ENCODE measurements at places on chromosomes 5 and 9. TPM values are rescaled to one million over a fixed set of nuclear protein-coding genes. Genes with fewer than 3 reads are reported as not detected.
A peak's percentile ranks its signal among the peaks of the same experiment; 100 is the strongest.

DNA sequence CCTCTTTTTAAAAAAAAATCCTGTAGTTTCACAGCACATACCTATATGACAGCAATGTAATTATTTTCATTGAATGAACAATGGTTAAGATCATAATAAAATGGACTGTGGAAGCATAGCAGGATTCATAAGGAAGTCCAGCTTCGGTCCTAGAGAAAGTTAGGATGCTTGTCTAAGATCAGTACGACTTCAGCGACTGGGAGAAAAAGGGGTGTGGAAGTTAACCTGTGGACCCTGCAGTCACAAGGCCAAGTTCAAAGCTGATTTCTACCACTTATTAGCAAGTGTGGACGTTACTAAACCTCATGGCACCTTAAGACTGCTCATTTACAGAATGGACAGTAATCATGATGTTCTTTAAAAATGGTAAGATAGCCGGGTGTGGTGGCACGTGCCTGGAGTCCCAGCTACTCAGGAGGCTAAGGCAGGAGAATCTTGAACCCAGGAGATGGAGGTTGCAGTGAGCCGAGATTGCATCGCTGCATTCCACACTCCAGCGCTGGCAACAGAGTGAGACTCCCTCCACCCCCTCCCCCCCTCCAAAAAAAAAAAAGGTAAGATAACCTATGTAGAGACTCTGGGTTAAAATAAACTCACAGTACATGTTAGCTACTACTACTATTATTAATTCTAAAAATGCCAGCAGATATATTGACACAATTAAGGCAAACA is 71.6 kb upstream of the PCA3 start:
- no peak for DNase-seq

- DNase-seq: no peak
Observed at GRCh38 chr5:27191786-27192510, 153.6 kb upstream of the CDH9 start.

DNA sequence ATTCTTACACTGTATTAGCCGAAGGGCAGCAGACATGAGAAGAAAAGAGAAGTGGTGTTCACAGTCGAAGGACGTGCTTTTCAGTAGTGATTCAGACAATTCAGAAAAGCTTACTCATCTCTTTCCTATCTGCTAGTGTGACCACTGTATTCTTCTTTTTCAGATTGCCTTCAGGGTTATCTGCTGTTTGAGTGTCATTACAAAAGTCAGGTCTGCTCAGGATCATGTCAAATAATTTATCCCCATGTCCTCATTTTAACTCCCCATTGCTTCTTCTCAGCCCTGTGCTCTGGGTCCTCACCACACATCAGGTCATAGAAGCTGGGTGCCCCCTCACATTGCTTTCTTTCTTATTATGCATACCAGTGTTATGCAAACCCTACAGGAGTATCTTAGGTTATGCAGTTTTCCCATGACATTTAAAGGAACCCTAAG is 394.0 kb downstream of the CETN3 start:
- no peak for DNase-seq

GRCh38 chr5:167634432-167634831 is 657.0 kb upstream of the WWC1 start:
- DNase-seq: no peak

- no peak for DNase-seq
Observed at GRCh38 chr5:121967187-121967586, 5.4 kb downstream of the SRFBP1 start.

DNA sequence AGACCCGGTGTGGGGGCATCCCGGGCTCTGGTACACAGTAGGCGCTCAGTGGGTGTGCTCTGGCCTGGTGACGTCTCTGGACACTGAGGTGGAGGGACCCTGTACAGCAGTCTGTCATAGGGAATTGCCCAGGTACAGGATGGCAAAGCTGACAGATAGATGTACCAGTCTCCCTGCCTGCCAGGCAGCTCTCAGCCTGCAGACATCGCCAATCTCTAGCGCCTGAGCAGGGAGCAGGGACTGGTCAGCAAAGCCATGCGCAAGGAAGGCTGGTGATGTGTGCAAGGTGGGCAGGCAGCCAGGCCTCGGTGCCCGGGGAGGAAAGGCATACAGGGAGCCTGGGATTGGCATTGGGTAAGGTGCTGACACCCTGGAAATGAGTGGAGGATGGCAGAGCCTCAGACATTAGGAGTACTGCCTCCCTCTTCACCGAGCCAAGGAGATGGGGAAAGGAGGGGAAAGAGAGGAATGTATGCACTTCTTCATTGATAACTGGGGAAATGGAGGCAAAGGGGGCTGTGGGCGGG is 33.9 kb upstream of the BRD3 start:
- DNase-seq: no peak

DNA sequence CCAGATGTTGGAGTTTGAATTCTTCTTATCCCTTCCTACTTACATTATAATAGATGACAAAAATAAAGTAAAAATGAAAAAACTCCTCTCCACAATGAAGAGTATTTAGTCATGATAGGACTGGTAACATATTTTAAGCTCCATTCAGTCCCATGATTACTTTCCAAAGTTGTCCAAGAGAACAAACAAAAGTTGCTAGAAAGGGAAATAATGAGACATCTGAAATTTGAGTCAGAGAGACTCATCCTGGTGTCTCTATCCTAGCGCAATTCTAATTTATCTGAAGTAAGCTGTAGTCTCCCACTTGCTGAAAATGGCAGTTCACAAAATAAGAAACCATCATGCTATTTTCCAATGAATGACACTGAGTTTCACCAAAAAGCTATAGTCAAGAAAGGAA is 152.2 kb downstream of the BNC2 start:
- no peak for DNase-seq

DNA sequence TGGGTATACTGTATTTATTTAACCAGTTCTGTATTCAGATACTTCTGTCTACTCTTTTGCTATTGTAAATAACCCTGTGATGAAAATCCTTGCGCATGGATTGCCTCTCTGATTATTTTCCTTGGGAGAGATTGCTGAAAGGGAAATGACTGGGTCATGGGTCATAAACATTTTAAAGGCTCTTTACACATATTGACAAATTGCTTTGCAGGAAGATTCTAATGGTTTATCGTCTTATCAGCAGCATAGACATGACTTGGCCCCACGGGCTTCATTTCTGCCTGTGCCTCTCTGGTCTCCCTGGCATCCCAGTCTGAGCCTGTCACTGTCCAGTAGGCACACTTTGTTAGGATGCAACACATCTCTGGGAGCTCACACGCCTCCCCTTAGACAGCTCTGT is 52.3 kb downstream of the RGS3 start:
- no peak for DNase-seq

DNA sequence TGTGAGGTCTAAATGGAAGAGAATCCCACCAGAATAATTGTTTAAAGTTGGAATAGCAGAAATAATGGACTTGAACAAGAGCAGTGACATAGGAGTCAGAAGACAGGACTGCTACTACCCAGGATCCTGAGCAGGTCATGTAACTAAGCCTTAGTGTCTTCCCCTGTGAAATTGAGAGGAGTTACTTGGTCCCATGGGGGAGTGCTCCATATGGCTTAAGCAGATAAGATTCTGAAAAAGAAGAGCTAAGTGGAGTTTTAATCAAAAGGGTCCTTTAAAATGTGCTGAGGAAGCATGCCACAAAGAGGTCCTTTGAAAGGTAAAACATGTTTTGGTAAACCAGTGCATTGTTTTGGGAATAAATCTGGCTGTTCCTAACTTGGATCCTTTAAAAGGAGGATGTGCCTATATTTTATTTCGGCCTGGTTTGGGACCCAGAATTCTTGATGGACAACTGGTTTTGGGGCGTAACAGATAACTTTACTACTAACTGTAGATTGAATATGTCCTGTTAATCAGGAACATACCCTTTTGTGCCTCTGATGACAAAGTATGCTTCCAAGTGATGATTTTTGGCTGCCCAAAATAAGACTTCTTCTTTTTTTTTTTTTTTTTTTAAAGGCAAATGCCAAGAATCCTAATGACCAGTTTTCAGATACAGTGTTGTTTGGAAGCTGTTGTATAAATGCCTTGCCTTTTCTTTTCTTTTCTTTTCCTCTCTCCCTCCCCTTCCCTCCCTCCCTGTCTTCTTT is 5.7 kb downstream of the RCL1 start:
- DNase-seq: no peak

GRCh38 chr5:91374893-91375520 is 8.1 kb downstream of the ARRDC3 start:
- DNase-seq: no peak

GRCh38 chr5:113302120-113302519 is 132.7 kb downstream of the TSSK1B start:
- no peak for DNase-seq

- no peak for DNase-seq
Observed at GRCh38 chr9:4020755-4021296, 279.0 kb downstream of the GLIS3 start.

GRCh38 chr5:115544436-115545350 is at the start of gene FEM1C:
FEM1C (minus strand) TSS chr5:115544775; CDS start chr5:115543493, 1,282 bp downstream.
- peak; percentile 87 for DNase-seq

GRCh38 chr5:173812811-173813550 is 75.2 kb upstream of the CPEB4 start:
- no peak for DNase-seq

GRCh38 chr9:134128727-134129679 is 6.9 kb upstream of the WDR5 start:
- no peak for DNase-seq

DNA sequence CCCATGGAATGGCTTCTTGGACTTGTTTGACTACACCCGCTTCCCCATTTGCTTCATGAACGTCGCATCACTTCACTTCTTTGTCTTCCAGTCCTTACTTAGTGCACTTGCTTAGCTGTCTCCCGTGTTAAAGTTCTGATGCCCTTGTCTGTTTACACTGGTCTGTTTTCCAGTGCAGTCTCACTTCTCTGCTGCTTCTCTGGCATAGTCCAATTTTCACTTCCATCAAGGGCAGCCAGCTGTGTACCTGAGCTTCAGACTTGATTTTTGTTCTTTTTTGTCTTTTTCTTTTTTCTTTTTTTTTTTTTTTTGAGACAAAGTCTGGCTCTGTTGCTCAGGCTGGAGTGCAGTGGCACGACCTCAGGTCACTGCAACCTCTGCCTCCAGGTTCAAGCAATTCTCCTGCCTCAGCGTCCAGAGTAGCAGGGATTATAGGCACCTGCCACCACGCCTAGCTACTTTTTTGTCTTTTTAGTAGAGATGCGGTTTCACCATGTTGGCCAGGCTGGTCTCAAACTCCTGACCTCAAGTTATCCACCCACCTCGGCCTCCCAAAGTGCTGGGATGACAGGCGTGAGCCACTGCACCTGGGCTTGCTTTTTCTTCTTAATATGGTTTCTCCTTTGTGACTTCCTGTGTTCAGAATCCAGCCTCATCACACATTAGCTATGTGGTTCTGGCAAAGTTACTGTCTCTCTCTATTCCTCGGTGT is 75.4 kb downstream of the LRRC70 start:
- DNase-seq: no peak

DNA sequence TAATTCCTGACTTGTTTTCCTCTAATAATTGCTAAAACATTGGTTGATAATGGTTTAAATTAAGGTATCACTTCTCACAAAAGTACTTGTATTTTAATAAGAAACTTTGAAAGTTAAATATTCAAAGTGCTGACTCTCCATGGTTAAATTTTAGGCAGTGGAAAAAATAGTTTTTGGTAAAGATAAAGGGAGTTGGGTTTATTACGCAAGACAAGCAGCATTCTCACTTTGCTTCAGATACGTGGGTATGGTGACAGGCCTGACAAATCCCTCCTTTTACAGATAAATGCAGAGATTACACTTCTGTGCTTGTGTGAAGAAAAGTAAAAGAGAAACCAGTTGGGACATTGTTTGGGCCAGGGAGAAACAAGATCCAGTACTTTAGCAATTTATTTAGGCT is 14.5 kb upstream of the FAM170A start:
- no peak for DNase-seq

DNA sequence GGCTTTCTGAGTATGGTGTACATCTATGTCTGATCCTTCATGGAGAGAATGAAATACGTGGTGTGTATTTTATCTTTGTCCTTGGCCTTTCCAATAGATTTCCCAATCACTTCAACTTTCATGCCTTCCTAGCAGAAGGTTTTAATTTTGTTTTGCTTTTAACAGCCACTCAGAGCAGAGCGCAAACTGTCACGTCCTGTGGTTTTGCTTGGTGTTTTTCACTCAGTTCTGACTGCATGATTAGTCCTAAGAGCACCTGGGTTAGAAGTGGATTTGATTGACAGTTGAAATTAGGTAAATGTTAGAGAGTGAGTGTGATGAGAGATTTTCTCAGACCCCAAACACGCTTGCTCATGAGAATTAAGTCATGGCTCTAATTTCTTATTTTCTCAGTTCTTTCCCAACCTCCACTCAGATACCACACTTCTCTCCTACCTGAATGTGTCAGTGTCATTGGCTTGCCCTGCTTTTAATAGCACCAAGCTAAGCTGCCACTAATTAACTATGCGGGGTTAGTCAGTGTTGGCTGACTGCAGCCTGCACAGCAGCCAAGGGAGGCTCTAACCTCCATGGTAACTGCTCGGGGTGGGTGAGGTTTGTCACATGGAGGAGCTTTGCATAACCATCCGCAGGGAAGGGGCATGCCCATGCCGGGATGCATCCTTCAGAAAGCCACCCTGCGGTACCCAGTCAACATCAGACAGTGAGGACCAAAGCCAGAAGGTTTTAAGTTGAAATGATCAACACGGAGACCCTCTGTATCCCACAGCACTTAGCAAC is 173.4 kb downstream of the NR3C1 start:
- DNase-seq: no peak

GRCh38 chr5:137888863-137889759 is at the start of gene PKD2L2:
PKD2L2 (plus strand) TSS chr5:137889457; CDS start chr5:137889492, 35 bp downstream.
- DNase-seq: peak; percentile 42

CTNND2 gene
- polyA plus RNA-seq: 0.24 TPM

SAXO1 gene
- polyA plus RNA-seq: 0.03 TPM

CCL28 gene
- polyA plus RNA-seq: 0.68 TPM

PCDHGA1 gene
- polyA plus RNA-seq: 1.2 TPM

PLAC8L1 gene
- polyA plus RNA-seq: 0.27 TPM

SLC34A3 gene
- 0.05 TPM for polyA plus RNA-seq

TNFSF8 gene
- 1.4 TPM for polyA plus RNA-seq

SLC45A2 gene
- polyA plus RNA-seq: not detected

OR2S2 gene
- polyA plus RNA-seq: not detected

GABRA6 gene
- polyA plus RNA-seq: not detected
